ENCODE measurements at places on chromosomes 4 and X. TPM values are rescaled to one million over a fixed set of nuclear protein-coding genes. Genes with fewer than 3 reads are reported as not detected.

PRSS12 gene
- total RNA-seq: 0.08 TPM

DKC1 gene
- total RNA-seq: 289 TPM

HS6ST2 gene
- total RNA-seq: 0.63 TPM

PABPC1L2B gene
- total RNA-seq: not detected

GLRA2 gene
- total RNA-seq: not detected

SLC7A11 gene
- 1.0 TPM for total RNA-seq

ARMCX1 gene
- total RNA-seq: 1.2 TPM

AVPR2 gene
- total RNA-seq: not detected

FSTL5 gene
- total RNA-seq: not detected

MAGEA8 gene
- not detected for total RNA-seq

MUC7 gene
- not detected for total RNA-seq

DNAAF6 gene
- not detected for total RNA-seq

SLC34A2 gene
- 0.61 TPM for total RNA-seq

CSAG1 gene
- not detected for total RNA-seq

AKAP14 gene
- total RNA-seq: not detected

RS1 gene
- total RNA-seq: not detected

GRPEL1 gene
- 146 TPM for total RNA-seq

RNF212 gene
- 2.9 TPM for total RNA-seq

GRPR gene
- 0.16 TPM for total RNA-seq

BEX3 gene
- 7.6 TPM for total RNA-seq

ATP6AP1 gene
- 33.7 TPM for total RNA-seq

CXCL8 gene
- total RNA-seq: 3.9 TPM
